GM12892 (cell line): ENCODE measurements at places on chromosomes 2 and 18.

DNA sequence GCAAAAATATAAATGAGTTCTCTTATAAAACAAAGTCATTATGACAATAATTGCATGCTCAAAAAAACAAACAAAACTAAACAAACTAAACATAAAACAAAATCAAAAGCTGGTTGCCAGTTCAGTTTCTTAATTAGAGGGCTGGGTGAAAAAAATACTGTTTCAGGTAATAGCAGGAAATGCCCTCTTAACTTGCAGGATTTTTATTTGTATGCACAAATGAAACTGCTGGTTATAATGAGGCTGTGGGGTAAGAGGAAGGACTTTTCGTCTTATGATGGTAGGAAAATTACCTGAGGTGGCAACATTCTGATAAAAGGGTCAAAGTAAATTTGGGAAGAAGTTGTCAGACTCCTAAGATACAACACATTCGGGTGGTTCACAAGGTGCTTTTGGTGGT lies 21.5 kb upstream of the CDKL4 start:
- no peak for DNase-seq

DNA sequence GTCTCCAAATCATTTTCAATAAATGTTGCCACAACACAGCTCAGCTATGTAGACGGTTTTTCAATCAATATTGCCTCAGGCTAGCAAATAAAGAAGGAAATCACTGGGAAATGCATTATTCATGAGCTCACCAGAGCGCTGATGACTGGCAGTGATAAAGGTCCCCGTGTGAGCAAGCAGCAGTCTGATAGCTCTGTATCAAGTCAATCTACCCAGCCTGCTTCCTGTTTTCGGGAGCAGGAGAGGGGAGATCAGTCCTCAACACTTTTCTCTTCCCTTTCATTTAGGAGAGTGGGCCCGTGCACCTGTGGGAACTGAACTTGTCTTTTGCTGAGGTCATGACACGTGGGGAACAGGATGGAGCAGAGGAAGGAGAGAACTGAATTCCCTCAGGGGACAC lies 253.9 kb upstream of the SIX2 start:
- no peak for DNase-seq

- no peak for DNase-seq
Measured at GRCh38 chr2:236728916-236729670, 159.5 kb downstream of the ACKR3 start.

DNA sequence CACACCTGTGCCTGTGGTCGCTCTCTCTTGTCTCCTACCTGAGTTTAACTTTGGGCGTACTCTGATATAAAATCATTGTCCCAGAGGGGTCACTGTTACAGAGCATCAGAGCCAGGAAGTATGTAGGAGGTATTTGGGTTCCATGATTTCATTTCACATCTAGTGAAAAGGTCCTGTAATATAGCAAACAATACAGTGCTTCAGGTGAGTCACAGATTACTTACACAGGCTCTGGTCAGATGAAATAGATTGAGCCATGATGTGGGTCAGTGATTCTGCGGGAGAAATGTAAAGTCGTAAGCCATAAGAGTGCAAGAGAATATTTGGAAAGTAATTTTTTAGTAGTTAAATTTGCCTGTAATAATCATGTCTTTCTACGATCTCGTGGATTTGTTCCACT lies 70.2 kb downstream of the SOCS6 start:
- DNase-seq: no peak

GRCh38 chr2:229641676-229642075 lies 72.7 kb downstream of the DNER start:
- no peak for DNase-seq

GRCh38 chr2:181411105-181411849 lies 45.9 kb upstream of the ITGA4 start:
- DNase-seq: no peak

- no peak for DNase-seq
Measured at GRCh38 chr2:17901246-17901645, 22.8 kb downstream of the KCNS3 start.

DNA sequence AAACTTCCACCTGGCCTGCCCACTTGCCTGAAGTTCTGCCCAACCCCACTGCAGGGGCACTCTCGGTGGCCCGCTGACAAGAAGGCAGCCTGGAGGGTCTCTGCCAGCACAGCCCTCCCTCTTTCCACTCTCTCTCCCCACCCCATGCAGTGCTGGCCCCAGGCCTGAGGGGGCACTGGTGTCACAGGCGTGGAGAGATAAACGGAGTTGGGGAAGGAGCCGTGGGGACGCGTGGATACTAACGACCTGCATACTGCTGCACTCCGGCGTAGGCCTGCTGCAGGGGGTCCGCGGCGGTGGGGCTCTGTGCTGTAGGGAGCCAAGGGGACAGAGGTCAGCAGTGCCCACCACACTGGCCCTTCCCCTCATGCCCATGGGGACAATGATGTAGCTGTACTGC lies 299.3 kb downstream of the CELF4 start:
- DNase-seq: no peak

DNA sequence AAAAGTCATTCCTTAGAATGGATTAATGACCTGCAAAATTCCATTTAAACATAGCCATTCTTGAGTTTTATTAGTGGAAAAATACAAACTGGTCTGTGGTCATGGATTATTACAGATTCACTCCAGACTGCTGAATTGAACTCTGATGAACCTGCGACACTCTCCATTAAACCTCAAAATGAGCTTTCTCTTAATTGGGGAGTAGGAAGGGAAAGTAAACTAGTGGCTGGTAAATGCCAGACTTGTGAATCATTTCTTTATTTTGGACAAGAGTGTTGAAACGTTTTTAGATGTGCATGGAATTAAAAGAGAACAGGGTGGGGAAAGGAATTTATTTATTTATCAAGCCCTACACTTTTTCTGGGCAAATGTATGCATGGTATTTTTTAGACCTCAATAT lies 321.2 kb upstream of the FANCL start:
- DNase-seq: no peak

- no peak for DNase-seq
Measured at GRCh38 chr2:234679741-234680687, 183.1 kb upstream of the ARL4C start.

DNA sequence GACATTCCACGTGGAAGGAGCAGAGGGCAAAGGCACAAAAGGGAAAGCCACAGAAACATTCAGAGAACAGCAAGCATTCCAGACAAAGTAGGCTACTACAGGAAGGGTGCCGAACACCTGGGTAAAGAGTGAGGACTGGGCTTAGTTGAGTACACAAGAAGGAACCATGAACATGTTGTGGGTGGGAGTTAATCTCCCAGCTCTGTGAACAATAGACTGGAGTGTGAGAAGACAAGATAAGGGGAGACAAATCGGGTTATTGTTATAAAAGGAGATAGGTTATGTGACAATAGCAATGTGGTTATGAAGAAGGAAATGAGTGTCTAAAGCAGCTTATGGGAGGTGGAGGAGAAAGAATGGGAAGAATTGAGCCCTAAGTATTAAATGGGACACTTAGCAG lies 70.0 kb downstream of the DPP4 start:
- no peak for DNase-seq

DNA sequence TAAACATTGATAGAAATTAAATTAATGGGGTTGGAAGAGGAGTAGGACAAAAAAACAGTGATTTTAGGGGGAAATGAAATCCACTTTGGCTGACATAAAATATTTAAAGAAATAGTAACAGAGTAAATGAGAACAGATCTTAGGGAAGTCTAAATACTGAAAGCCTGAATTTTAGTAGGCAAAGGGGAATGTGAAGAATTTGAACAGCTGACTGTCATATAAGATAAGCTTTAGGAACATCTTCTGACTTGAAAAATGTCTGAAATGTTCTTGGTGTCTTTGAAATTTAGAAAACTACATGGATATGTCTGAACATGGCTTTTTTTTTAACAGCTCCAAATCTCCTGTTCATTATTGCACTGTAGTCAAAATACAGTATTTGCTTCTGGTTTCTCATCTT lies 150.3 kb downstream of the CALCRL start:
- no peak for DNase-seq
